ENCODE measurements at places on chromosomes 2 and 18. TPM values are rescaled to one million over a fixed set of nuclear protein-coding genes. Genes with fewer than 3 reads are reported as not detected.

ENOSF1 gene
- 40.1 TPM for total RNA-seq

PPP1R1C gene
- not detected for total RNA-seq

DSG2 gene
- total RNA-seq, result 0.11 TPM

DNA sequence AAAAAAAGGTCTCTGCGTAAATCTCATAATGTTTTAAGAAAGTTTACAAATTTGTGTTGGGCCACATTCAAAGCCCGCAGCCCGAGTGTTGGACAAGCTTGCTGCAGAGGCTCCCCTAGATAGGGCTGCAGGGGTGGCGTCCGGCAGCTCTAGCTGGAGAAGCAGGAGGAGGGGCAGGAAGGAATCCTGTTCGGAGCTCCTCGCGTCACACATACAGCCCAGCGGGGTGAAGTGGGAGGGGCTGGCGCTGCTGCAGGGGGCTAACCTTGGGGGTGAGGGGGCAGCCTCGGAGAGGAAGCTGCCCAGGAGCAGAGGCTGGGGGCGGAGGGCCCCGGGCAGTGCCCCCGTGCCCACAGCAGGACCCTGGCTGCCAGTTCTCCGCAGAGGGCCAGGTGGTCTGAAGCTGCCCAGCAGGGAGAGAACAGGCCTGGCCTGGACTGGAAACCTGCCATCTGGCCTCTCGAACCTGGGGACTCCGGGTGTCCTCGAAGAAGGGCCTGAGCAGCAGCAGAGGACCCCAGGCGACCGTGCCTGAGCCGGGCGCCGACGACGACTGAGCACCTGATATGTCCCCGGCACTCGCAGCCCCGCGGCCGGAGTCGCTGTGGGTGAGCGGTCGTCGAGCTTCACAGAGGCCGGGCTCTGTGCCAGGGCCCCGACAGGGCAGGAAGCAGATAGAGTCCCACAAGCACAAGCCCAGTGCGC, 2.6 kb upstream of the GPR35 start:
- peak; percentile 45 for DNase-seq

DNA sequence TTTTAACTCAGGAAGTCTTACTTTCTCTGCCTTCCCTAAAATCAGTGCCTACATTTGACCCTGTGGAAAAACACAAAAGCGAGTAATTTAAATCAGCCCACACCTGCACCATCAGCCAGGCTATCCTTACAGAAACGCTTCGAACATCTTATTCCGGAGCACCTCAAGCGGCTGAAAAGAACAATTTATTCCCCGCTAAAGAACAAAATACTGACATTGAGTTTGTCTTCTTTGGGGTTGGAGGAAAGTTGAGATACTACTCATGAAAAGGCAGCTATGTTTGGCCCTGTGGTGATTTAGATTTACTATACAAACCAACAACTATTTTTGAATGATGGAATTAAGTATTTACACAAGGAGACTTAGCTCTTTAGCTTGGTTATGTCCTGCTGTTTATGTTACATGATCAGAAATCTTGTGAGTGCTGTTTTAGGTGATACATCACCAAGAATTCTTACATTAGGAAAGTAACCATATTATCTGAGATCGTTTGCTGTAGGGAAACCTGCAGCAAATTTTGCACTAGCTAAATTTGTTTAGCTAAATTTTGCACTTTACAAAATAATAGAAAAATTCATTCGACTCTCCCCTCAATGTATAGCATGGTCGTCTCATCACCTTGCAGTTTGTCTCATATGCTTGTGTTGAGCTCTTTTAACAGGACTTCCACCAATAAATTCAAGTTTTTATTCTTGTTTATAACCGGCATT, 158.8 kb upstream of the SIX2 start:
- no peak for DNase-seq

DNA sequence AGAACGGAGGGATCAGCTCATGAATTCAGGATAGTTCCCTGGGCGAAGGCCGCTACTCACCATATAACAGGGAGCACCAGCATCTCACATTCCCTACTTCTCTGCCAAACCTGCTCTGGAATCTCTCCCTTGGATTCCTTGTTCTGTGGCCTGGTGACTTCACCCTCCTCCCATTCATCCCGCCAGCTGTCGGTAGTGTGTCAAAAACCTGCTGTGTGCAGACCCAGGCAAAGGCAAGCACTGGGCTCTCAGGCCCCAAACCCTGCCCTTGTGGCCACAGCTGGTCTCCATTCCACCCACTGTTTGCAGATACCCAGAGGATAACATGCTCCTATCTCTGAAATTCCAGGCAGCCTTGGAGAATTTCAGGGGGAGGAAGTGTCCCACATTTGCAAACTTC, 151.6 kb downstream of the CAPN13 start:
- DNase-seq, result no peak

DNA sequence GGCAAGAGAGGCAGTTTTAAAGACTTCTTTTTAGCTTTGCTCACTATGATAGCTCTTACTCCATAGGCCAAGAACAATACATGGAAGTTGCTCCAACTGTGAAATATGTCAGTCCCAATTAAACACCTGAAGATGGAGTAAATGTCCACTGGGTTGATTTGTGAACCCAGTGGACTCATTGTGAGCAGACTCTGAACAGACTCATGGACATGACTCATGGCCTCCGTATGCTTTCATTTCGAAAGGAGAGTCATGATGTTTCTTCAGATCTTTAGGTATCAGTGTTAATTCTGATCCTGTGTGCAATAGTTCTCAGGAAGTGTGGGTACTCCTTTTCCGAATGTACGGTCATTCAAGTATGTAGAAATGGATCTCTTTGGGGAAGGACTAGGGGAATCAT, 5.4 kb upstream of the CWC22 start:
- DNase-seq, result no peak

GRCh38 chr2:151770995-151771394, 36.7 kb upstream of the NEB start:
- DNase-seq, result no peak

DNA sequence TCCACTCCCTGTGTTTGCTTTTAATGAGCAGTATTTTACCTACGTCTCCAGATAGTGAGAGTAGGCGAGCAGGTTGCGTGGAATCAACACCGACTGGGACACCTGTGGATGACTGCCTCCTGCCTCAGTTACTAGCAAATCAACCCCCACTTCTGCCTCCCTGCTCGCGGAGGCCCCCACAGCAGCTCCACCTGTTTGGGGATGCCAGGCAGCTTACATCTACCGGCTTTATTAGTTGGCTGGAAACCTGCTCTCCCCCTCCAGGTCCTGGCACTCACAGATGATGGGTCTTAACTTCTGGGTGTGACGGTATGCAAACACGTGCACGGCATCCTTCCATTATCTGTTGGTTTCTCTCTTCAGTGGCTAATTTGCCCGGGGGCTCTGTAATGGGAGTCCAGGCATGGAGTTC, 164.4 kb upstream of the SESTD1 start:
- no peak for DNase-seq

DNA sequence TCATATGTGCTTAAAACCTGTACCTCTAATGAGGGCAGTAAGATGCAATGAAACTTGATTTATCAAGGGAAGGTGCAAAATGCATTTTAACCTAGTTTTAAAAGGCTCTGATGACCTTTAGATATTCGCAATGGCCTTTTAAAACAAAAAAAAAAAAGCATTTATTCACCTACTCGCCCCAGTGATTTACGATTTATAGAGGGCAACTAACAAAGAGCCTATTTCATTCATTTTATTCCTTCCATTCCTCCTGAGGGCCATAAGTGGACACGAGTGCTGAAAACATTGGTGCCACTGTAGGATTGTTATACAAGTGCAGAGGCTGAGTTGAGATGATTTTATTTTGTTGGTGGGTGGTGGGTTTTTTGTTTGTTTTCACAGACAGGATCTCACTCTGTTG, 48.1 kb downstream of the RNF152 start:
- DNase-seq, result no peak

All from CD4-positive, alpha-beta T cell (primary cell).